NT2/D1 (cell line): ENCODE measurements at places on chromosomes 12 and 14.

- DNase-seq = no peak
These were observed 1.8 kb upstream of the ANO6 start for GRCh38 chr12:45214071-45214470.

DNA sequence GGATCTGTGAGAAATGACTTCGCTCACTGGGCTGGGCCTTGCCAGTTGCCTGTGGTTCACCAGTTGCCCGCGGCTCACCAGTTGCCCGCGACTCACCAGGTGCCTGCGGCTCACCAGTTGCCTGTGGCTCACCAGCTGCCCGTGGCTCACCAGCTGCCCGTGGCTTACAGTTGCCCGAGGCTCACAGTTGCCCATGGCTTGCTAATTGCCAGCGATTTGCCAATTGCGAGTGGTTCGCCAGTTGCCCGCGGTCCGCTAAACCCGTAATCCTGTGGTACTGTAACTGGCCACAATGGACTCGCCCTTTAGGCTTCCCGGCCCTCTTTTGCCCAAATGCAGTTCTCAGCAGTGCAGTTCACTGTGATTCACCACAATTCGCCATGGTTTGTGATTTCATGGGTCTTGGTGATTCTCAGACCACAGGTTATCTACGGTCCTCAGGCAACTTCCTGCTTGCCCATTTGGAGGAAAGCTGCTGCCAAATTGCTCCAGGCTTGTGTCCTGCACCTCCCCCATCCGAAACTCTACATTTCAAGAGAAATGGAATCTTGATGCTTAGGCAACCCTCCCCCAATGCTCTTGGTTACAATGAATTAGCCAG lies 15.0 kb upstream of the MEG3 start:
- DNase-seq = no peak

- DNase-seq = no peak
These were observed 253.7 kb upstream of the HMGA2 start for GRCh38 chr12:65570451-65571130.

DNA sequence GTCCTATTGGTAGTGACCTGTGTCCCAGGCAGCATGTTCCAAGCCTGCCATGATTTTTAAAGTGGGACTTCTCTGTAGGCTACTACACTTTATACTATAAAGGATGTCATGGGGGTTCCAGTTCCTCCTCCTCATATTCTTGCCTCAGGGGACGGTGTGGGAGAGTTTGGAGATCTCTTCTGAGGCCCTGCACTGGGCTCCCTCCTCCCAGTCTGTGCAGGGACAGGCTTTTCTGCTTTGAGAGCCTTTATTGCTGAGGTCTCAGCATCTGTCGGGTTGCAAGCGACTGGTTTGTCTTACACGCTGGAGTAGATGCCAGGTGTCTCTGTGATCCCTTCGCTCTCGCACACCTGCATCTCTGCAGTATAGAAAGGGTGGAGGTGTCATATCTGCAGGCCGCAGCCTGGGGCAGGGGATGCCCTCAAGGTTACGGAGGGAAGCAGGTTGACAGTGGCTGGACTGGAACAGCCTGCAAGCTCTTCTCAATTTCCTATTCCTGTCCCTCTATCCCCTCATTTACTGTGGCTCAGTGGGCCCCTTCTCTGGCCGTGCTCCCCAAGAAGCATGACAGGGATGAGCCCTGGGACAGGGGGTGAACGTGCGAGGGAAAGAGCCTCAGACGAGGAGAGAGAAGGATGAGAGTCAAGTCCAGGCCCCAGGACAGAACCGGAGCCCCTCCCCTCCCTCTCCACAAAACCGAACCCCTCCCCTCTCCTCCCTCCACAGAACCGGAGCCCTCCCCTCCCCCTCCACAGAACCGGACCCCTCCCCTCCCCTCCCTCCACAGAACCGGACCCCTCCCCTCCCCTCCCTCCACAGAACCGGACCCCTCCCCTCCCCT lies 51.3 kb downstream of the SLC6A12 start:
- DNase-seq = no peak

DNA sequence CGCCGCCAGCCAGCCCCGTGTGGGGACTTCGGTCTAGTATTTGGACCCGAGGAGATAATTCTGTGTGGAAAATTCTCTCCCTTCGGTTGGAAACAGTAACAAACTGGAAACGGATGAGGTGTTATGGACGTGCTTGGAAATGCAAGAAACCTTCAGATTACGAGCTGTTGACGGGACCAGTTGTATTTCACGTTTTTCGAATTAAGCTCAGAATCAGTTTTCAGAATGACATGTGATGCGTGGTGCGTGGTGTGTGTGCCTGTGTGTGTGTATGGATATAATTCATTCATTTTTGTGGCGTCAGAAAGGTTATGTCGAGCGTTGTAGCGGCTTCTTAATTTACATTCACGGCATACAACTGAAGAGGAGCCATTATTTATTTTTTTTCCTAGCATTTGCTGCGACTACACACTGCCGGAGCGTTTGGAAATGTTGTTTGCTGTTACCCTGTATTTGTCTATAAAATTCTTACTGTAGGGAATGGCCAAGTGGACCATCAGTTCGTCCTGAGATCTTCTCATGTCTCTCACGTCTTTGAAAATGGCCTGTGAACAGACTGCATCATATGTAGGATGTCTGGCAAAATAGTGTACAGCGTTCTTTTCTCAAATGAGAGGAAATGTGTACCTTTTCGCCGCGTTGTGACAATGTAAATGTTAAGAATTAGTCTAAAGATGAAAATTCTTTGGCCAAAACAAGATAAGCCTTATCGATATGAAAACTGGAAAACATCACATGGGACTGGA lies 1.3 kb downstream of the TRAF3 start:
- no peak for DNase-seq

DNA sequence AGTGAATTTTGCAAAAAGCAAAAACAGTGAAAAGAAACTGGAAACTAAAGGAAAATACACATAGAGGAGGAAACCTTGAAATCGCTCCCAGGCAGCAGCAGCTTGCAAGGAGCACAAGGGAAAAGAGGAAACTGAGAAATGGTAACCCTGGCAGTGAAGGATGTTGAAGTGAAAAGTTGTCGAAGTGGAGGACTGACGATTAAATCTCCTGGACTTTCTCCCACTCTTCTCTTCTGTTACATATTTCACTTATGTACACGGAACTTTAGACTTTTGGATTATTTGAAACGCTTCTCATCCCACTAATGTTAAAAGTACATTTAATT lies 388.8 kb upstream of the USP15 start:
- no peak for DNase-seq

GRCh38 chr14:88264116-88264515 lies 59.0 kb downstream of the KCNK10 start:
- DNase-seq = no peak

DNA sequence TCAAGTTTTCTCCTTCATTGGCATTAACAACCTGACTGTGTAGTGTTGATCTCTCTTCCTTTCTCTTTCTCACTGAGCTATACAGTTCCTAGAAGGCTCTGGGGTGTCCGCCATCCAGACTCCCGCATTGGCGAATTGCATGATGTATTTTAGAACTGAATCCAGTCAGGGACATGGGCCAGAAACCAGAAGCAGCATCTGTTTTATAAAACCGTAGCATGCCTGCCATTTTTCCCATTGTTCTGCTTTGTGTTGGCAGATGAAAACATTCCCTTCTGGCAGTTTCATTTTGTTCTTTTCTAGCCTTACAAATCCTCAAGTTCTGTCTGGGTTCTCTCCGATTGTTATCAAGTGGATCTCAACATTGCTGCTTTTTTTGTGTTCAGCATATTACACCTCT lies 268.3 kb upstream of the SEL1L start:
- DNase-seq = no peak

GRCh38 chr12:9132008-9132535 lies 16.4 kb upstream of the A2M start:
- no peak for DNase-seq

DNA sequence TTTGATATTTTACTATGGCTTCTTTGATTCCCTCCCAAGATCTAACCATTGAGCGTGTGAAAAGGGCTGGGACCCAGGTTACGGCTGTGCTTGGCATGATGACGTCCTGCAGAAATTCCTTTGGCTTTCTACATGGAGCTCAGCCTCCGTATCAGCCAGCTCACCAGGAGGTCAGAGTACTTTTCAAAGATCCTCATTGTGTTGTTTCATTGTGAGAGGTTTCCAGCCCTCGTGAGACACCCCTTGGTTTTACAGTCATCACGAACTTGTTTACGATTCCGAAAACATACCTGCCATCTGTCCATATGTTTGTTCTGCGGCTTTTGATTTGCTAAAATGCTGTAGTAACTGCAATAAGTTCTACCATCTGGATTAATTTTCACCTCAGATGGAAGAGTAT lies 453.1 kb downstream of the TMEM121 start:
- no peak for DNase-seq

GRCh38 chr12:4037747-4038312 lies 164.6 kb upstream of the PARP11 start:
- no peak for DNase-seq

DNA sequence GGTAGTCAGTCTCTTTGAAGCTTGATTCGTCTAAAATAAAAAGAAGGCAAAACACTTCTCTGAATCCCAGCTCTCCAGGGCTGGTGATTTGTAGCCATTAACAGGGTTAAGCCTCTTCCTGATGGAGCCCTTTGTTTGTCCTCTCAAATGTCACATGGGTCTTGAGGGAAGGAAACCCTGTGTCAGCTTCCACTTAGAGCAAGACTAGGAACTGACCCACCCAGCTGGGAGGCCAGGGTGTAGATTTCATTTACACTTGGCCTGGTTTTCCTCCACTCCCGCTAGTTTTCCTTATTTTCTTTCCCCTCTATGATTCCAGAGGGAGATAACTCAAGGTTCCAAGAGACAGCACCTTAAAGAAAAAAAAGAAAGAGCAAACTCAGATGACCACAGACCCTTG lies 230.5 kb upstream of the EGLN3 start:
- no peak for DNase-seq

DNA sequence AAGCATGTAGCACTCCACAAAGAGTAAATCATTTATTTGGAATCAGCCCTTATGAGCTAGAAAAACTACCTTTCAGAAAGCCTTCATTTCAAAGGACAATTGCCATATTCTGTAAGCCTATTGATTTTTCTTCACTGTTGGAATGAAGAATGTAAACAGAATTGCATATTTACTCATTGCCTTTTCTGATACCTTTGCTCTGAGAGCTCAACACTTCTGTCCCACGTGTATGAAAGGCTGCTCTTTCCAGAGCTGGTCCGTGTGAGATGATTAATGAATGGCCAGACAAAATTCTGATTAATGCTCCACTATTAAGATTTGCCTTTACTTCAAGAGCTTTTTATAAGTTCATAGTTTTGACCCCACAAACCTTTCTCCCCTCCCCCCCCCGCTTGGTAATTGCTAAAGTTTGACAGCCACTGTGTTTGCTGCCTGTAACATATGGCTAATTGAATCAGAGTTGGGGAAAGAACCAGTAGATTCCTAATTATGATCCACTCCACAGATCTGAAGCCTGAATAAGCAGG lies 63.0 kb upstream of the PLEKHA5 start:
- DNase-seq = no peak

DNA sequence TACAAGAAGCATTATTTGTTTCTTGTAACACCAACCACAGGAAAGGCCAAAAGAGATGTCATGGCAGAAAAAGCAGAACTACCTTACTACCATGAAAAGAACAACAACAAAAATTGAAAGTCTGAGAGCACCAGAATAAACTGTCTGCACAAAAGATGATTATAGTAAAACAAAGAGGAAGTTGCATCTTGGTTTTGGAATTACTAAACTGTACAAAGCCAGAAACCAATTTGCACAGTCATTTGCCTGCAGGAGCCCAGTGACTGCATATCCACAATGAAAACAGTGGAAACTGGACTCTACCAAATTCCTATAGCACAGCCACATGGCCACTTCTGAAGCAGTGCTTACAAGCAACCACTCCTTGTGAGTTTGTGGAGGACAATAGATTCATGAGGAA lies 276.2 kb downstream of the SSPN start:
- DNase-seq = no peak

DNA sequence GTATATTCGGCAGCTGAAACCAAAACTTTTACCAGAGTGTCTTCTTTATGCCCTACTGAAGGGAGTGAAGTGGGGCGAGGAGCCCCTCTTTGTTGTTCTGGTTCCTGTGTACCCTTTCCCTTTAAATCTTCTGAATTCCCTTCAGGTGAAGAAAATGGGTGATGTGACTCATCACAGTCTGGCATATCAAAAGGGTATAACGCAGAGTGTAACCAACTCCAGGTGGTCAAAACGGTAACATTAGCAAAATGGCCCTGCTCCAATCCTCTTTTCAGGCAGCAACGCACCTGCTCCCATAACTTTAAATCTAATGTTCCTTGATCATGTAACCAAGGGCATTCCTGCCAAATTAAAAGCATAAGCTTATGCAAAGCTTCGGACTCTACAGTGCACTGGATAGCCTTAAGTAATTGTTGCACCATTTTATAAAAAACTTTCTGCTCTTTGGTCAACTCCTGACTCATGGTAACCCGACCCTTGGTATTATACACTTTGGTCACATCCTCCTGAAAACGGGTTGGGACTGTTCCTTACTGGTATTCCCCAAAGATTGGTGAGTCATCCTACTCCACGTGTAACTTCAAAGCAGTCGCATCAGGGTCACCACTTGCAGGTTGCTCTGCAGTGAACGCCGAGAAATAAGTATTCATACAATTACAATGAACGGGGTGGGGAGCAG lies 83.1 kb downstream of the KCNMB4 start:
- no peak for DNase-seq
